ENCODE measurements at places on chromosomes 13 and 19.

DNA sequence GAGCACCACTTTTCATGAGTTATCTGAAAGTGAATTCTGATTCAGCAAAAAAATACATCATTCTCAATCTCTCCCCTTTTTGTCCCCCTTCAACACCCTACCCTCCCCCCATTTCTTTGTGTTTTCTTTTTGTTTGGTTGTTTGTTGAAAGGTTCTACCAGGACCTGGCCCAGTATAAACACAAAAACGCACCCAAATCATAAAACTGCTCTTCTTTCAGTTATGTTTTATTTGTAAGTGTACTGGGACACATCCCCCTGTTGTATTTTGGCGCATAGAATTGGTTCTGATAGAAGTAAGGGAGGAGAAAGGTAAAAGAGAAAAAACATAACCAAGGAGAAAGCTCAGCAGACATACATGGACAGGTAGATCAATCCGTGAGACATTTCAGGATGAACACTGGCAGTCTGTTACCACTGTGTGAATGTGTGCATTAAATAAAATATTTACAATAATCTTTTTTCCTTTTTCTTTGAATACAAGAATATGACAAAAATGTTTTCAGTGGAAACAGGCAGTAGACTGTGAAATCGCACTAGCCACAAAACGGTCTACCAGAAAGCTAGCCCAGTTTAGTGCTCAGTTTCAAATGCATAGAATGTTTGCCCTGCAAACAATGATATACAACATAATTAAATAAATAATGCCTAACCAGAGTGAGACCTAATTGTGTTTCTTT is 4.2 kb downstream of the POU4F1 start:
- DNase-seq = no peak

DNA sequence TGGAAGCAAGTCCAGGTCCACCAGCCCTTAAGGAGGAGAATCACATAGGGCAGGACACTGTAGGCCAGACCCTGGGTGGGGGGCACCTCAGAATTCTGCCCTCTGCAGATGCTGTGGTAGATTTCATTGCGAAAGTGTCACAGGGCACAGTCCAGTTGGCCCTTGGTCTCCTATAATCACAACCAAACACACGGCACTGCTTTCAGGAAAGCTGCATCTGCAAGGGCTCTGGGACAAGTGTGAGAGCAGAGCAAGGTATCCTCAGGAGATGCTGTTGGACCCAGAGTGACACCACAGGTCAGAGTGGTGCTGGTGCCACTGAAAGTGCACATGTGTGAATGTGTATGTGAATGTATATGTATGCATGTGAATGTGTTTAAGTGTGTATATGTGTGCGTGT is 88.6 kb upstream of the MBNL2 start:
- DNase-seq = no peak

DNA sequence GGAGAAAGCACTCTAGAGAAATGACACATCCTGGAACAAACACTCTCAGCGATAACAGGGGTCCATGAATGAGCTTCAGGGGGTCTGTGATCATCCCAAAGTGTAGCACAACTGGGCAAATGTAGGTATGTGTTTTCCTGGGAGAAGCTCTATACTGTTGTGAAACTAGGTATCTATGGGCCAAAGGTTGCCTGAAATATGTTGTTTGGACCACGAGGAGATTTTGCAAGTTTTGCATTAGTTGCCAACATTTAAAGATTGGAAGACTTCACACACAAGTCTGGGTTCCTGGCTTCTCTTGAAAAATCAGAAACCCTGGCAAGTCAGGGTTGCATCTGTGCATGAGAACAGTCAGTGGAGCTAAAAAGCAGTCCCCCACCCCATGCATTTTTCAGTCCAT is 26.7 kb upstream of the POU2F2 start:
- no peak for DNase-seq

DNA sequence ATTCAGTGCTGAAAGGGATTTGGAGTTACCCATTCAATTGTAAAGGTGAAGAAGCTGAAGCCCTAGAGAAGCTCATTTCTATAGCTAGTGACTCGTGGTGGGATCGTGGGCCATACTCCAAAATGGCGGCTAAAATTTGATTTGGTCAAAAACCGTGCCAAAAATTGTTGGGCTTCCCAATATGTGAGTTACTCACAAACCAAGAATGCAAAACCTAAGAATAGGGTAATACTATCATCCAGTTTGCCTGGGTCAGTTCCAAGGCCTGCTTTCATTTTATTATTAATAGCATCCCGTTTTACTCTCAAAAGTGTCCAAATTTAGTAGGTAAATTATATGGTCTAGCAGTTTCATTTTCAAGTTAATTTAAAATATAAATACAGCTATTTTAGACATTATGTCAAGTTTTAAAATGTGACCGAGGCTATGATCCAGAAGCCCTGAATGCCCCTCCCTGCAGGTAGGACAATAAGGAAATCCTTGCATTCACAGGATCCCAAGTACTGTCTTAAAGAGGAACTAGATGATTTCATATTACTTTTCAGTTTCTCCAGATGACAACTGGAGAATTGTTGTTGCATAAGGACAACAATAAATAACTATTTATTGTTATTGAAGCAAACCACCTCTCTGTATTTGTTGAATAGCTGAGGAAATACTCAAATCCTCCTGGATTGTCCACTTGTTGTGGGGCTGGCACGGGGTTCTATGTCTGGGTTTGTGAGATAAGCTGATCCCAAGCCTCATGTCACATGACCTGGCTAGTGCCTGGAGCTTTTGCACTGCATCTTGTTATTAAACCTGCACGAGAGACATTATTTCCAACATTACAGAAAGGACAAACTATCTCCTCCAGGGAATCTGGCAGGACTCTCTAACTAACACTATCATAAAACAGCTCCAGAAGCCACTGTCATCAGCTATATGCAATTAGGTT is 11.6 kb upstream of the RAP2A start:
- DNase-seq = no peak

GRCh38 chr19:51566489-51567100 is 4.5 kb upstream of the ZNF175 start:
- no peak for DNase-seq

GRCh38 chr19:16033721-16034120 is 42.6 kb upstream of the TPM4 start:
- no peak for DNase-seq

DNA sequence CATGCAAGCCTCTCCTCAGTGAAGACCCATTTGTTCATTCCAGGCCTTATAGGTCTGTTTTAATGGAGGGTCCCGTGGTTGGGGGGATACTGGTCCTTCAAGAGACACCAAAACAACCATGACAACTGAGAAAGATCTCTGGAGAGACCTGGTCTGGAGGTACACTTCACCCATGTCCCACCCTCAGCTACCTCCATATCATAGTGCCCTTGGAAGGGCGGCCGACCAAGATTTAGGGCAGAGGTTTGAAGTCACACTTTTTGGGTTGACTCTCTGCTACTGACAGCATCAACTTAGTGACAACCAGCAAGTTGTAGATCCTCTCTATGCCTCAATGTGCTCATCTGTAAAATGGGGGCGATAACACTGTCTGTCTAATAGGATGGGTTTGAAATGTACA is 177.3 kb downstream of the TSHZ3 start:
- DNase-seq = no peak

- no peak for DNase-seq
Measured at GRCh38 chr19:30310602-30311263, 61.5 kb upstream of the ZNF536 start.

GRCh38 chr19:1103132-1103707 is 574 bp upstream of the GPX4 start:
- no peak for DNase-seq

GRCh38 chr13:75636436-75637180 is 478 bp downstream of the LMO7 start:
- DNase-seq = peak; percentile 4
